ENCODE measurements at places on chromosomes 4 and X. TPM values are rescaled to one million over a fixed set of nuclear protein-coding genes. Genes with fewer than 3 reads are reported as not detected.

Gene CD40LG
- total RNA-seq: not detected

- DNase-seq: no peak
Observed at GRCh38 chr4:150817804-150818528, 197.1 kb downstream of the LRBA start.

GRCh38 chrX:17792826-17793225, 55.5 kb downstream of the SCML1 start:
- DNase-seq: no peak

DNA sequence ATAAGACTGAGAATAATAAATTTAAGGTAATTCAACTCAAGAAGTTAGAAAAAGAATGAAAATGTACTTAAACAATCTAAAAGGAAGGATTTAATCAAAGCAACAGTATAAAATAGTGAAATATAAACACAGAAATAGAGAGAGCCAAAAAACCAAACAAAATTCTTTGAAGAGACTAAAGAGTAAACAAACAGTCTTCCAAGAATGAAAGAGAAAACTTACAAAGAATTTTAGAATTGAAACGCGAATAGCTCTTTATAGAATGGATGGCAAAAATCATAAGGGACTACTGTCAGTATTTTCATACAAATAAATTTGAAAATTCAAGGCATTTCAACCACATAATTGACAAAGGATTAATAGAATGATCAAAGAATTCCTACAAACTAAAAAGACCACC, 41.7 kb downstream of the VEGFC start:
- no peak for DNase-seq

GRCh38 chrX:130702867-130703707, 199.9 kb downstream of the ENOX2 start:
- no peak for DNase-seq
